Neuronal stem cell (in vitro differentiated cells): ENCODE measurements at places on chromosomes 7 and 10.

DNA sequence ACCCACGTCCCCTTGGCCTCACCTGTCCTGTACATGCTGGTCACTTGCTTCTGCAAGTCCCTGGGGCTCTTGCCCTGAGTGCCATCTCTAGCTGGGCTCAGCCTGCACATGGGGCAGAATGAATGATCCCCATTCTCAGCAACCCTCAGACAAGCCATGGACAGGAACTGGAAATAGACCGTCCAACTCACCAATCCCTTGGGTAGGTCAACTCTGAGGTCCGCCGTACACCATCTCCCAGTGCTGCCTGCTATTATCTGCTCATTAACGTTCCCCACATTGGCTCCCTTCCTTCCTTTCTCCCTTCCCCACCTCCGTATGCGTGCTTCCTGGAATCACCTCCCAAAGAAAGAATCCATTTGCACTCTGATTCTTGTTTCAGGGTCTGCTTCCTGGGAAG, 335.0 kb downstream of the SFMBT2 start:
- no peak for DNase-seq

GRCh38 chr10:93363891-93364648, 118.1 kb downstream of the MYOF start:
- no peak for DNase-seq

DNA sequence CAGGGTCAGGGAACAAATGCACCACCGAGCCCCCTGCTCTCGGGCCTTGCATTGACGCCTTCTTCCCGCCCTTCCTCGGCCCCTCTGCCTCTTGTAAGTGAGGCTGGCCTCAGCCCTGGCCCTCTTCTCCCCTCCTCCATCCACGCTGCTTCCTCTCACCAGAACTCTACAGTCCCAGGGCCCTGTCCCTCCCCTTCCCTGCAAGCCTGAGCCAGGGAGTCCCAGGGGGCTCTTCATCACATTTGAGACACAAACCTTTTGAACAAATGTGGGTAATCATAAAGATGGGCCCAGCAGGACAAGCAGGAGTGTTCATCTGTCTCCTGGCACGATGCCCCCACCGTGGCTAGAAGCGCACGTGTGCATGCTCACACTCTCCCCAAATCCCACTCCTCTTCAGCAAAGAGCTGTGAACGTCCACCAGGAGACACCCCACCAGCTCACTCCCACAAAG, 57.7 kb downstream of the SLIT1 start:
- DNase-seq, result no peak

GRCh38 chr7:110129159-110129558, 961.8 kb upstream of the LRRN3 start:
- no peak for DNase-seq

DNA sequence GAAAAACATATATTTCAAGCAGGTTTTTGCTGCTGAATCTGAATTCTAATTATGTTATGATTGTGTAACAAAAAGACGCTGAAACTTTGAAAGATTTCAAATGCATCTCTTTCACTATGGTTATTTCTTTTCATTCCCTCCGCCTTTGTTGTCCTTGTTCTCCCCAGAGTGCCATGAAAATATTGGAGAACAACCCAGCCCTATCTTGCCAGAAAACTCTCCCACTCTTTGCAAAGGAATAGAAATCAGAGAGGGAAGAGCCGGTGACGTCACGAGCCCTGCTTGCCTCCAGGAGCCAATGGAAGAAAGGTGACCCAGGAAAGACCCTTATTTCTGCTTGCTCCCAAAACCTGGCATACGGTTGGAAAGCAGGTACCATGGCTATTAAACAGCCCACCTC, 3.4 kb downstream of the GFRA1 start:
- no peak for DNase-seq

- DNase-seq, result no peak
Observed at GRCh38 chr10:52232561-52233350, 81.3 kb upstream of the DKK1 start.

- no peak for DNase-seq
Observed at GRCh38 chr7:24498439-24498838, 74.8 kb upstream of the PALS2 start.

DNA sequence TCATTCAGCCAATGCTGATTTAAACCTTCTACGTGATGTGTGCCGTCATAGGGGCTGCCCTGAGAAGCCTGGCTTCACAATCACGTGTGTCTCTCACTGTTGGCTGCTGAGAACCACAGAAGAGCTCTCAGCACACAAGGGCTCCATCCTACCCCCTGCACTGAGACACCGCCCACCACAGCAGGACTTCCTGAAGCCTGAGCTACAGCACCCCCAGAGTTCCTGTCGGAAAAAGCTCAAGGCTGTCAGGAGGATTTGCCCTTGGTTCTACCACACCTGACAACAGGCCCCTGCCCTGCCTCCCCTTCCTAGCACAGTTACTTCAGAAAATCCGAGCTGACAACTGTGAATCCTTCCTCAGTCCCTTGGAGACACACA, 191.9 kb downstream of the MAD1L1 start:
- no peak for DNase-seq

DNA sequence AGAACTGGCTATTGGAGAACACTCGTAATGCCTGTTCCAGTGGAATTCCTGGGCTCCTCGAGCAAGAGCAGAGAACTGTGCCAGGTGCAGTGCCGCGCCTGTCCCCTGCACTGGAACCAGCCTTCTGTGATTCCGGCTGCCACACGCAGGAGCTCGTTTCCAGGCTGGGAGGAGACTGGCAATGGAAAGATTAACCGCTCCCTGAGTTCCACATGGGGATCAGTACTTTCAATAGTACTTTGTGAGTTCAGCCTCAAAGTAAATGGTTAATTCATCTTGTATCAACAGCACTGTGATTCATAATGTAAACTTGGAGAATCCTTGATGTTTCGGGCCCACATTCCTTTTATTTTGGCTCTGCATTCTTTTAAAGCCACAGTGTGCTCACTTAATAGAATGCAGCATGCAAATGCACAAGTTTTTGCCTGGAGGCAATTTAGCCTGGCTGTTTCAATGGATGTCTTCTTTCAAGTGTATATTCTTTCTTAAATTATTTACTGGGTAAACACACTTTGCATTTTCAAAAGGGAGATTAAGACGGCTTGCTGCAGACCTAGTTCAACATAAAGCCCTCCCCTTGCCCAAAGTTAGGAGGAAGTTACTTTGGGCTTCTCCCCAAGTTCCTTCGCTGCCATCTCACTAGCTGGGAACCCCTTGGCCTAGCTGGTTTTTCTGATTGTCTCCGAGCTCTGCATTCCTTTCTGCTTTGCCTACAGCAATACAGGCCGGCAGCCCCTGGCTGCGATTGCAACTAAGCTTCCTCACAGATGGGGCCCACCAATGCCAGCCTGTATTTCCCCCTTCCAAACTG, 138.1 kb upstream of the TCF7L2 start:
- DNase-seq, result no peak

- DNase-seq, result peak; percentile 26
Observed at GRCh38 chr10:130686689-130687300, 550.6 kb downstream of the GLRX3 start.
